Globus pallidus (tissue), 1 donor: ENCODE measurements at places on chromosomes 1 and 21.
A peak's percentile ranks its signal among the peaks of the same experiment; 100 is the strongest.

DNA sequence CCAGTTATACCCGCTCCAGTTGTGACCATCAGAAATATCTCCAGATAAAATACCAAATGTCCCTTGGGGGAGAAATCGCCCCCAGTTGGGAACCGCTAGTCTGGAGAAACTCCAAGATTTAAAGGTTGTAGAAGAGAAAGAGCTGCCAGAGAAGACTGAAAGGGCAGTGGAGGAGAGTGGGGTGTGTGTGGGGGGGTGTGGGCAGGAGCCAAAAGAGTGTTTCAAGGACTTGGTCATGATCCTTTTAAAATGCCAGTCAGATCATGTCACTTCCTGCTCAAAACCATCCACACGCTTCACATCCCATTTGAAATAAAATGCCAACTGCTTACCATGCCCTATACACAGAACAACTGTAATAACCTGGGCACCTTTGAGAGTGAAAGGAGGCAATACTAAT is 3.4 kb upstream of the HEYL start:
- no peak for DNase-seq

DNA sequence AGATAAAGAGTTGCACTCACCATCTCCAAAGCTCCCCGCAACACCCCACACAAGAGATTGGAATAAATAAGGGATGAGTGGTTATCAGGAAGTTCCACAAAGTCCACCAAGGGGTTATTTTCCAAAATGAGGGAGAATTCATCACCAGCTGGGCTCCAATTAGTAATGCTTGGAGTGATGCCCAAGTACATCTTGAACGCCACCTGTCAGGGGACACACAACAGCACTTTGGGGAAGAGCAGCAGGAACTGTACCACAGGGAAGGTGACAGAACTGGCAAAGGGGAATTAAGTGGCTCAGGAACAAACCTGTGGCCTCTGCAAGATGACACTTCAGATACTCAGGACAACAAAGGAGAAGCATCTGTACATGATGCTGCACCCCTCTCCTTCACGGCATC is 11.5 kb downstream of the TRAPPC3 start:
- no peak for DNase-seq

GRCh38 chr1:238340989-238341388 is 450.3 kb upstream of the ZP4 start:
- no peak for DNase-seq

DNA sequence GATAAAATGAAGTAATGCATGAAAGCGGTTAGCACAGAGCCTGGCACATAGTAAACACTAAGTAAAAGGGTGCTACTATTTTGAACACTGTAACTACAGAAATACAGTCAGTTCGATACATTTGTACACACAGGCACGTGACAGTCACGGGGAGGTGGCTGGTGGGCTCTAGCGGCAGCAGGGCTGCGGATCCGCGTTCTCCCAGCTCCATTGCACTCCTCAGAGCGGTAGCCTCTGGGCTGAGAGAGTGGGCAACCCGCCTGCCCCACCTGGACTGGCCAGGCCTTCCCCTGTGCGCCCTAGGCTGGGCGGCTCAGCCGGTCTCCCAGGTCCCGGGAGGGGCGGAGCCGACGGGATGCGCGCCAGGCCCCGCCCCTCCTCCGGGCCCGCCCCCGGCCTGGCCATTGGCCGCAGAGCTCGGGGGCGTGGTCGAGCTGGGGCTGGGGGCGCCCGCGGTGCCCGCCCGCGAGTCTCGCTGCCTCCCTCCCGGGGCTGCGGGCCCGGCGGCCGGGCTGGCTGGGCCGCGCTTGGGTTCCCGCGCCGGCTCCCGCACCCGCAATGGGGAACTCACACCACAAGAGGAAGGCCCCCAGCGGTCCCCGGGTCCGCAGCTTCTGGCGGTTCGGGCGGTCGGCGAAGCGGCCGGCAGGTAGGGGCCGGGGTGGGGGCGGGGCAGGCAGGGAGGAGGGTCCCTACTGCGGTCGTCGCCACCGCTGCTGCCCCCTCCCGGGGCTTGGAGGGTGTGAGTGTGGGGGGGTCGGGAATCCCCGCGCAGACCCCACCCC is 51.2 kb upstream of the SYNC start:
- peak; percentile 41 for DNase-seq

- no peak for DNase-seq
Measured at GRCh38 chr1:87457408-87457807, 128.7 kb downstream of the LMO4 start.

- DNase-seq = no peak
Measured at GRCh38 chr21:44402323-44403105, 49.1 kb downstream of the TRPM2 start.

DNA sequence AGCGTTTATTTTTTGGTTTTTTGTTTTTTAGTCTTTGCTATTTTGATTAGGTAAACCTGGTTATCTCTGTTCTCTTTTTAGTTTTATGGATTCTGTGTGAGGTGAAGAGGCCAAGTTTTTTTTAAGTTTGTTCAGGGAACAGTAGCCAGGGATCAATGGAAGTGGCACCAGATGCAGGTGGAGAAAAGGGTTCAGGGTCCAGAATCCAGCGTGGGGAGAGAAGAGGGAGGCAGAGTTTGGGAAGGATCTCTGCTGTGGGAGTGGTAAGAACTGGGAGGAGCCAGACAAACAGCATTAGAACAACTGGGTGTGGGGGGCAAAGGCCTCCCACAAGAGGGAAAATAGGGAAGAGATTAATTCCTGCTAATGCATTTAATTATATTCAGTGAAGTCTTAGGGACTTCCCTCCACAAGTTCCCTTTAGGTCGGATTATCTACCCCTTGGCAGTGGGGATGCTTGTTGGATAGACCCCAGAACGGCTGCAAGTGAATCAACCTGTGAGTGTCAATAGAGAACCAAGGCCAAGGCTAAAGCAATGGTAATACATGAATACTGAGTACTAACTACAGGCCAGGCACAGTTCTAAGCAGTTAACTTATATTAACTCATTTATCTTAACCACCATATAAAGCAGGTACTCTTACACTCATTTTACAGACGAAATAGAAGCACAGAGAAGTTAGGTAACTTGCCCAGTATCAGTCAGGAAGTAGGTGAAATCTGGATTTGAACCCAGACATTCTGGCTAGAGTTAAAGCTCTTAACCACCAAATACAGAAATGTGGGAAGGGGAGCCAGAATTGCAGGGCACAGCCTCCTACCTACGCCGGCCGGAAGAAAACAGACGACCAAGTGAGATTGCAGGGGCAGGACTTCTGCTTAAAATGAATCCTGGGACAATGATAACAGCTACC is 498 bp downstream of the GNAT2 start:
- no peak for DNase-seq

GRCh38 chr1:248818505-248819374 is 7.0 kb downstream of the SH3BP5L start:
- DNase-seq = no peak

DNA sequence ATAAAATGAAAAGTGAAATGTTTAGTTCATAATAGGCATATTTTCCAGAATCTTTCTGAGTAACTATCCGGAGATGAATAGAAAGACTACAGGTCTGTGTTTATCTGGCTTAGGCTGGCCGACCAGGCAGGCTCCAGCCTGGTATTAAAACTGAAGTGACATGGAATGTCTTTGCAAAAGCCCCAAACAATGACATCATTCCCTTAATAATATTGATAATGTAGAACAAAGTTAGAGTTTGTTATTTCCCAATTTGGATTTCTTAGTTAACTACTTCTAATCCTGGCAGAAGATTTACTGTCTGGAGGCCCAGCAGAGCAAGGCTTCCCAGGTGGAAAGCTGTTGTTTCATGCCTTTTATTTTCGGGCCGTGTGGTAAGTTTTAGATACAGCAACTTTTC is 207.7 kb downstream of the GREM2 start:
- DNase-seq = no peak

- no peak for DNase-seq
Measured at GRCh38 chr21:9008636-9009035, 1512.7 kb upstream of the TPTE start.

GRCh38 chr1:65009724-65010420 is 43.5 kb upstream of the JAK1 start:
- DNase-seq = no peak

- no peak for DNase-seq
Measured at GRCh38 chr1:94808669-94809068, 11.5 kb upstream of the SLC44A3 start.

DNA sequence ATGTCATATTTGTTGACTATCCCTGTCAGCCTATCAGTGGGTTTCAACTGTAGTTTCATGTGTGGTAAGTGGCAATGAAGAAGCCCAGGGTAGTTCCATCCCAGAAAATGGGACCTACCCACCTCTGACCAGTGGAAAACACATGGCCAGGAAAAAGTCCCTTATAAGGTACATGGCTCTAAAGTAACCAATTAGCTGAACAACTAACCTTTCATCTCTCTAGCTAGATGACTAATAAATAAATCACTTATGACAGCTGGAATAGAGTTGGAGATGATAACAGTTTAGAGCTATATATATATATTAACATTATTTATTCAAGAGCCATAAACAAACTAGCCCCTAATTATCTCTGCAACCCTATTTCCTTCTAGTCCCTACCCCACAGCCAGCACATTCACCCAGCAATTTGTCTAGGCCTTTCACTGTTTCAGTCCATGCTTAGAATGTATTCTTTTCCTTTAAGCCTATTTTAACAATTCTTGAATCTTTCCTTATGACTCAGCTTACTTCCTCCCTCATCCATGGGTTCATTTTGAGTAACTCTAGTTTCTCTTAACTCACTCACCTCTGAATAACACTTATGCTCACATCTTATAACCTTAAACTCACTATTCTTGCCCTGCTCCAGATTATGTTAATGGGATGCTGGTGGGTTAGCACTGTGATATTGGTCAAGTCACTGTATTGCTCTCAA is 83.7 kb downstream of the TNFSF18 start:
- DNase-seq = no peak

GRCh38 chr1:24683713-24684162 is 40.6 kb downstream of the SRRM1 start:
- no peak for DNase-seq

GRCh38 chr1:80375662-80376061 is 1369.1 kb upstream of the ADGRL4 start:
- no peak for DNase-seq

- DNase-seq = no peak
Measured at GRCh38 chr1:209899948-209900347, 38.1 kb upstream of the SYT14 start.

- DNase-seq = no peak
Measured at GRCh38 chr1:18128298-18128697, 20.7 kb downstream of the IGSF21 start.

- DNase-seq = no peak
Measured at GRCh38 chr1:170168265-170168664, 22.5 kb downstream of the NTMT2 start.

GRCh38 chr1:153651771-153652170 is 6.7 kb upstream of the SNAPIN start:
- no peak for DNase-seq

GRCh38 chr21:21268061-21268471 is 269.9 kb downstream of the NCAM2 start:
- no peak for DNase-seq

DNA sequence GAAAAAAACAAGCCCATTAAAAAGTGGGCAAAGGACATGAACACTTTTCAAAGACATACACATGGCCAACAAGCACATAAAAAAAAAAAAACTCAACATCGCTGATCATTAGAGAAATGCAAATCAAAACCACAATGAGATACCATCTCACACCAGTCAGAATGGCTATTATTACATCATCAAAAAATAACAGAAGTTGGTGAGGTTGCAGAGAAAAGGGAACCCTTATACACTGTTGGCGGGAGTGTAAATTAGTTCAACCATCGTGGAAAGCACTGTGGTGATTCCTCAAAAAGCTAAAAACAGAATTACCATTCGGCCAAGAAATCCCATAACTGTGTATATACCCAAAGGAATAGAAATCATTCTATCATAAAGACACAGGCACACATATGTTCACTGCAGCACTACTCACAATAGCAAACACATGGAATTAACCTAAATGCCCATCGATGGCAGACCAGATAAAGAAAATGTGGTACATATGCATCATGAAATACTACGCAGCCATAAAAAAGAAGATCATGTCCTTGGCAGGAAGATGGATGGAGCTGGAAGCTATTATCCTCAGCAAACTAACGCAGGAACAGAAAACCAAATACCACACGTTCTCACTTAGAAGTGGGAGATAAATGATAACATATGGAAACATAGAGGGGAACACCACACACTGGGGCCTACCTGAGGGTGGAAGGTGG is 70.1 kb downstream of the INTS7 start:
- DNase-seq = no peak
